Endothelial cell of umbilical vein (primary cell): ENCODE measurements at places on chromosomes 7 and 10. TPM values are rescaled to one million over a fixed set of nuclear protein-coding genes. Genes with fewer than 3 reads are reported as not detected.

Gene CYP3A4
- not detected in 2 replicates for total RNA-seq

Gene ACTL6B
- total RNA-seq = not detected in 2 replicates

Gene PDE6C
- total RNA-seq = not detected in 2 replicates

Gene RADIL
- total RNA-seq = 1.0 and 2.5 TPM in 2 replicates

Gene CYP26C1
- total RNA-seq = 2.0 and 3.0 TPM in 2 replicates

Gene CALML3
- total RNA-seq = not detected in 2 replicates

Gene SEMA3C
- total RNA-seq = 0.09 and 0.18 TPM in 2 replicates

Gene TLX1
- total RNA-seq = not detected in 2 replicates

Gene PPIA
- total RNA-seq = 2,542 and 2,602 TPM in 2 replicates

Gene SHH
- 0.18 TPM in 1 of 2 replicates, not detected in the other for total RNA-seq

Gene FANK1
- 1.4 and 1.6 TPM in 2 replicates for total RNA-seq
